ENCODE measurements at places on chromosomes 13 and 19. TPM values are rescaled to one million over a fixed set of nuclear protein-coding genes. Genes with fewer than 3 reads are reported as not detected.

DNA sequence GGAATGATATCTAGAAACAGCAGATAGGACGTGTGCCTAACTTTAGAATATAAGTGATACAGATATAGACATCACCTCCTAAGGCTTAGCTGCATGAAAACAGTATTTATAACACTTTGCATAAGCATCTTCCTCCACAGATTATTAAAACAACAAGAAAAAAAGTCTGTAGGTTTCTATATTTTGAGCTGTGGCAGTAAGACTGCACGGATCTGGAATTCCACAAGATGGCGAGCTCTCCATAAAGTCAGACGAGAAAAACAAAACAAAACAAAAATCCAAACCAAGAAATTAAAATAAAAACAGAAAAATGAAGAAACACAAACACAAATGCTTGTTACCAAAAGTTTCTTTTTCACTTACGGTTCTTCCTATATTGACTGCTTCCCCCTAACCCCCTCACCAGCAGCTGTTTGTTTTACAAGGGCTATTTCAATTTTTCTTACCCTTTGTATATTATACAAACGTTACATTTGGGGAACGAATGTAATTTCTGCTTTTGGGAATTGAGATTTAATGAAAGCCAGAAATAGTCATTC, 285.8 kb downstream of the MYO16 start:
- peak; percentile 60 for DNase-seq

DNA sequence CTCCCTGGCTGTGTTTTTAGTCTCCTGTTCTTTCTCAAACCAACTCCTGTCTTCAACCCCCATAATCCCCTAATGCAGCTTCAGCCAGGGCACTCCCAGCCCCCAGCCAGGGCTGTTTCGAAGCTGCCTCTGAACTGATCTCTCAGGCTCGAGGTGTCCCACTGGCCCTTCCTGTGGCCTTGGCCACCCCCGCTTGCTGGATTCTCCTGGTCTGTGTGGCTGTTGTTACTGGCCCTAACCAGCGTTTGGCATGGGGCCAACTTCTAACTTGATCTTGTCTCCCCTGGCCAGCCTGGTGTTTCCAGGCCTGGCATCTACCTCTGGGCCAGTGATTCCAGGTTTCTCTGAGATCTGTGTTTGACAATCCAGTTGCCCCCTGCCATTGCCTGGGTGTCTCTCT, 11.0 kb downstream of the XAB2 start:
- DNase-seq: no peak

- peak; percentile 54 for DNase-seq
Observed at GRCh38 chr19:16293118-16294091, 31.2 kb upstream of the KLF2 start.

DNA sequence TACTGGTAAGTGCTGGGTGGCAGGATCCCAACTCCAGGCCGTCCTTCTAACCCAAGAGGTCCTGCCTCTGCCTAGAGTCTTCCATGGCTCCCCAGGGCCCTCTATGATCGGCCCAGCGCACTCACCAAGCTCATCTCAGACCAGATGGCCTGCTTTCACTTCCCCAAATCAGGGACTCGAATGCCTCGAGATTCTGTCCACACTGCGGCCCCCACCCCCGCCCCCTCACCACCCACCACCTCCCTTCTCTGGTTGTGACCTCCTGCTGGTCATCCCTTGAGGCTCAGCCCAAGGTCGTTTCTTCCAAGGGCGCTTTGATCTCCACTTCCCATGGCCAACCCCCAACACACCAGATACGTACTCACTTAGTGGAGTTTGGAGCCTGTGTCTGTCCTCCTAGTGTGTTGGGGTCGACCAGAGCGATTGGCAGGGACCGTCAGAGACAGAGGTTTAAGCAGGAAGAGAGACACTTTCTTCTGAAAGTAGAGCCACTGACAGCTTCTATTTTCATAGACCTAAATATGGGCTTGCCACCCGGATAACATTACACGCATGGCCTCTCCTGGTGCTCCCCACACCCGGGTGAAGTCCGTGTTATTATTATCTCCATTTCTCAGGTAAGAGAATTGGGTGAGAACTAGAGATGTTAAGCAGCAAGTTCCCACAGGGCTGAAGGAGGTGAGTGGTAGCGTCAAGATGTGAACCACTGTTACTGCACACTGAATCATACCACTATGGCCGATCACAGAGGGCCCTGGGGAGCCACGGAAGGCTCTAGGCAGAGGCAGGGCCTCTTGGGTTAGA, at the start of gene FCER2:
TSS of gene FCER2 (minus strand) at position 478 of the 804 bp plus-strand sequence. CDS start 2,371 bp downstream, outside the sequence.
- DNase-seq: no peak

GRCh38 chr13:50322006-50322405, 306.8 kb downstream of the KCNRG start:
- no peak for DNase-seq

LGALS7 gene
- not detected for total RNA-seq

NCCRP1 gene
- total RNA-seq: 4.3 TPM

GRCh38 chr13:114099191-114099590, 33.2 kb downstream of the RASA3 start:
- DNase-seq: peak; percentile 80

ZNF726 gene
- total RNA-seq: 3.8 TPM

DNA sequence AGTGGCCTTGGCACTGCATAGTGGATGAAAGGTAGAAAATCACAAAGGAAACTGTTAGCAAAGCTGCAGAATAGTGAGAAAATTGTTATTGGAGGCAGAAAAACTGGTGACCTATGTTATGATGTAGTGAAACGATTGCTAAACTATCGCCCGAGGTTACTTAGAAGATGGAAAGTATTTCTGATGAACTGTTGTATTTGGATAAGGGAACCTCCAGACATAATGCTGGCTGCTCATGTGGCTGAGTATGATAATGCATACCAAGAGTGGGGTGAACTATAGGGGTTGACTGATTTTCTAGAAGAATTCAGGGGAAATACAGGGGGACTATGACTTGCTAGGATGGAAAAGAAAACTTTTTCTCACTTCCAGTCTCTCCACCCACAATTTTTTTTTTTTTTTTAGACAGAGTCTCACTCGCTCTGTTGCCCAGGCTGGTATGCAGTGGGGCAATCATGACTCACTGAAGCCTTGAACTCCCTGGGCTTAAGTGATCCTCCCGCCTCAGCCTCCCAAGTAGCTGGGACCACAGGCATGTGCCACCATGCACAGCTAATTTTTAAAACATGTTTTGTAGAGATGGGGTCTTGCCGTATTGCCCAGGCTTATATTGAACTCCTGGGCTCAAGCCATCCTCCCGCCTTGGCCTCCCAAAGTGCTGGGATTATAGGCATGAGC, 4.4 kb upstream of the EID2 start:
- peak; percentile 68 for DNase-seq

DNA sequence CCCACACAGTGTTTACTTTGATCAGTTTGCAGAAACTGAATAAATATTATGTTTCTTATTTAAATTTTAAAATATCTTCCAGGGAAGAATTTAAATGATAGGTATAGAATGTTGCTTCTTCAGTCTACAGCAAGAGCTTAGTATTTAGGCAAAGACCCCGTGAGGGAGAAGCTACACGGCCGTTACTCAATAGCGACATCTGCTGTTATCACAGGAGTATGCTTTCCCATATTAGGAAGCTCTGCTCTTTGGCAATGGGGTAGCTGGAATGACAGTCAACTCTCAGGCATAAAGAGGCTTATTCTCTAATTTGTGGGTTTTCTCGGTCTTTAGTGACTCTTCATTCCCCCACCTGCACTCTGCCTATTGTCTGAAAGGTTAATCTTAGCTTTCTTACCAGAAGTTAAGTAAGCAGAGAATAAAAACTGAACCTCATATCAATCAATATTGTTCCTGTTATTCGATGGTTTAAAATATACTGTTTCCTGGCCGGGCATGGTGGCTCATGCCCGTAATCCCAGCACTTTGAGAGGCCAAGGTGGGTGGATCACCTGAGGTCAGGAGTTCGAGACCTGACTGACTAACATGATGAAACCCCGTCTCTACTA, 13.2 kb upstream of the LHFPL6 start:
- peak; percentile 61 for DNase-seq

ZIK1 gene
- total RNA-seq: 8.3 TPM

DNA sequence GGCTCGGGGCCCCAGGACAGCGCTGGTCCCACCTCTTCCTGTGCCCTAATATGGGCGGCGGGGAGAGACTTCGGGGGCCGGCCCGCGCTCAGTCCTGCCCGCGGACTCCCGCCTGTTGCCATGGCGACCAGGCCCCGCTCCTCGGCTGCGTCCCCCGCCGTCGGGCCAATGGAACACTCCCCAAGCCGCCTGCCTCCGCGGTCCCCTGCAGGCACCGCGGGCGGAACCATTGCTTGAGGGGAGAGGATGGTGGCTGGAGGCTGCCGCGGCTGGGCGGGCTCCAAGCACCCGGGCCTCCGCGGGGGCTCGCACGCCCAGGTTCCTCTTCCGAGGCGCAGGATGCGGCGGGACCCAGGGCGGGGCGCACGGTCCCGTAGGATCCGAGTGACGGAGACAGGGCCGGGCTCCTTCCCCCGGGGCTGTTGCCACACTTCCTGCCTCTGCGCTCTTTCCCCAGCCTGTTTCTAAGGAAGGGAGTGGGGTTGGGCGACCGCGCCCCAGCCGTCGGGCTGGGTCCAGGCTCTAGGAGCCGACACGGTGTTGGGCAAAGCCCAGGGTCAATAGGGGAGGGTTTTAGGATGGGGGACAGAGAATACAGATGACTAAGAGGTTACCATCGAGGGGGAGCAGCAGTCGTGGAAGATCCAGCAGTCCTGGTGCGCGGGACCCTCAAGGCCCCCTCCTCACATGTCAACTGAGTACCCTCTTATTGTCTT, 1.2 kb upstream of the JUNB start:
- DNase-seq: peak; percentile 81

ZNF878 gene
- 0.17 TPM for total RNA-seq

DNA sequence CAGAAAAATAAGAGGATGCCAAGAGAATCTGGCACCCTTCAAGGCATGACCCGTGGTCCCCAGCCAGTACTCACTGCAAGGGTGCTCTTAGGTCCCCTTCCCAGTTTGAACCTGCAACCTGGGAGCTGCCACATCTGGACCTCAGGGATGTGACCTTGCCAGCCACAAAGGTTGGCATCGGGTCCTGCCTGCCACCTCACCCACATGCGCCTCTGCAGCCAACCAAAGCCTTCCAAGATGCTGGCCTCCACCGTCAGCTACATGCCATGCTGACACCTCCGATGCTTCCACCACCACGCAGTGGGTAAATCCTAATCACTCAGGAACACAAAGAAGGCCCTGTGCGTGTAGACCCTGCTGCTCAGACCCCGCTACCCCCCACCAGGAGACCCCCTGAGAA, 35.1 kb downstream of the ELL start:
- no peak for DNase-seq

Measured in renal cortical epithelial cell (primary cell).